ENCODE measurements at places on chromosomes 3 and 15. TPM values are rescaled to one million over a fixed set of nuclear protein-coding genes. Genes with fewer than 3 reads are reported as not detected.

- peak; percentile 58 for DNase-seq
- no peak overlapping the region for H3K4me3 ChIP-seq
- no peak overlapping the region for H3K27ac ChIP-seq
- H3K4me1 ChIP-seq, result peaks cover 10% of the 10 kb centered on the region
- H3K27me3 ChIP-seq, result peaks cover 2% of the 10 kb centered on the region
- H3K36me3 ChIP-seq, result no peaks in the 10 kb centered on the region
Observed at GRCh38 chr15:69490356-69491037, 37.9 kb downstream of the RPLP1 start.

DNA sequence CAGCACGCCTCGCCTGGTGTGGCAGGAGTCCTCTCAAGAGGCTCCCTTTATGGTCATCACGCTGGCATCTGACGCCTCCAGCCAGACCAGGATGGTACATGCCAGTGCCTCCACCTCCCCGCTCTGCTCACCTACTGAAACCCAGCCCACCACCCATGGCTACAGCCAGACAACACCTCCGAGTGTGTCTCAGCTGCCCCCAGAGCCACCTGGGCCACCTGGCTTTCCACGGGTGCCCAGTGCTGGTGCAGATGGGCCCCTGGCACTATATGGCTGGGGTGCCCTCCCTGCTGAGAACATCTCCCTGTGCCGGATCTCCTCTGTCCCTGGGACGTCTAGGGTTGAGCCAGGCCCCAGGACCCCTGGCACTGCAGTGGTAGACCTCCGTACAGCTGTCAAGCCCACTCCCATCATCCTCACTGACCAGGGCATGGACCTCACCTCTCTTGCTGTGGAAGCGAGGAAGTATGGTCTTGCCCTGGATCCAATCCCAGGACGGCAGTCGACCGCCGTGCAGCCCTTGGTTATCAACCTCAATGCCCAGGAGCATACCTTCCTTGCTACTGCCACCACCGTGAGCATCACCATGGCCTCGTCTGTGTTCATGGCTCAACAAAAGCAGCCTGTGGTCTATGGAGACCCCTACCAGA is 19.9 kb upstream of the APEH start:
- no peak for DNase-seq
- no peak overlapping the region for H3K27ac ChIP-seq
- H3K4me1 ChIP-seq, result peaks cover 61% of the 10 kb centered on the region
- no peaks in the 10 kb centered on the region for H3K27me3 ChIP-seq
- H3K36me3 ChIP-seq, result no peaks in the 10 kb centered on the region
- H3K4me3 ChIP-seq, result no peak overlapping the region

DNA sequence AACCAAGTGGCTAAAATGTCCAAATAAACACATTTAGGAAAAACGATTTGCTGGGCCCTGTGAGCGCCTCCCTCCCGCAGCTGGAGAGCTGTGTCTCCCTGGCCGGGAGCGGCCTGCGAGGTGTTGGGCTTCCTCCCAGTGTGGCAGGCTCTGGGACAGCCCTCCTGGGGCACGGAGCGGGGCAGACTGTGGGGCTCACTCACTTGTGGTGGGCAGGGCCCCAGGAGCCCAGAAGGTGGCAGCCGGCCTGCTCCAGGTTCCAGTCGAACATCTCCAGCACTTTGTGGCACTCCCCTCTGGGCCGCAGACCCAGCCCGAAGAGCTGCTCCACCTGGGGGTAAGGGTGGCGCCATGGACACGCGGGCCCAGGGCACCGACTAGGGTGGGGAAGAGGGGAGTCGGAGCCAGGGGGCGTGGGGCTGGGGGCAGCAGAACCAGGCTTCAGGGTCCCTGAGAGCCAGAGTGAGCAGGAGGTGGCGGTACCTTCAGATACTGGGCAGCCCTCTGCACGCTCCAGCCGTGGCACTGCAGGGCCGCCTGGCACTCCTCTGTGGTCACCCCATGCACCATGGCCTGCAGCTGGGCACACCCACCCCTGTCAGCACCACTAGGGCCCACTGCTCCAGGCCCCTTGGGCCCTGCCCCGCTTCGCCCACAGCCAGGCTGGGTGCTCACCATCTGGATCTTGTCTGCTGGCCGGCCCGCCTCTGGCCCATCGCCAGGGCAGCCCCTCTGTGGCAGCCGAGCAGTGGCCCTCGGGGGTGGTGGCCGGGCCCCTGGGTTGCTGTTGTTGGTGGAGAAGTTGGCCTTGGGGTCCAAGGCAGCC is 41.5 kb downstream of the TNK2 start:
- H3K4me1 ChIP-seq, result peaks cover 40% of the 10 kb centered on the region
- H3K36me3 ChIP-seq, result peaks cover 74% of the 10 kb centered on the region
- H3K27ac ChIP-seq, result no peak overlapping the region
- no peak for DNase-seq

- H3K27me3 ChIP-seq, result peaks cover 13% of the 10 kb centered on the region
- DNase-seq, result no peak
- no peak overlapping the region for H3K4me3 ChIP-seq
Observed at GRCh38 chr15:101433396-101433795, 56.1 kb downstream of the PCSK6 start.

- no peak for DNase-seq
- no peaks in the 10 kb centered on the region for H3K36me3 ChIP-seq
- no peak overlapping the region for H3K4me3 ChIP-seq
- H3K27me3 ChIP-seq, result no peaks in the 10 kb centered on the region
- no peak overlapping the region for H3K27ac ChIP-seq
Observed at GRCh38 chr3:111506435-111506834, 35.6 kb upstream of the CD96 start.

DNA sequence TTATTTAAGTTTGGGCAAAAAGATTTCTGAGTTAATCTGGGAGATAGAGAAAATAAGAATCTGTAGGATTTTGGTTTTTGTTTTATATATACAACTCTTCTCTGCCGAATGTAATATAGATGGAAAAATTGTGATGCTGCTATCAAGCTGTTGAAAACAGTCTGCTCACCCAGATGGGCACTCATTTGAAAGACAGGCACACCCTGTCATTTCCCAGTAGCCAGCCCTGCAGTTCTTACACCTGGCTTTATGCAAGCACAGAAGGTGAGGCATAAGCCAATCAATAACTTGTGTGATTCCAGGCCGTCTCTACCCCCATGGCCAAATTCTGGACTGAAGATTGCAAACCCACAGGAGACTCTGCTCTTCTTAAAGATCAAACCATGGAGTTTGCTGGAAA is 27.1 kb upstream of the PTX3 start:
- H3K4me3 ChIP-seq, result no peak overlapping the region
- no peaks in the 10 kb centered on the region for H3K4me1 ChIP-seq
- no peak overlapping the region for H3K27ac ChIP-seq
- no peaks in the 10 kb centered on the region for H3K27me3 ChIP-seq

DNA sequence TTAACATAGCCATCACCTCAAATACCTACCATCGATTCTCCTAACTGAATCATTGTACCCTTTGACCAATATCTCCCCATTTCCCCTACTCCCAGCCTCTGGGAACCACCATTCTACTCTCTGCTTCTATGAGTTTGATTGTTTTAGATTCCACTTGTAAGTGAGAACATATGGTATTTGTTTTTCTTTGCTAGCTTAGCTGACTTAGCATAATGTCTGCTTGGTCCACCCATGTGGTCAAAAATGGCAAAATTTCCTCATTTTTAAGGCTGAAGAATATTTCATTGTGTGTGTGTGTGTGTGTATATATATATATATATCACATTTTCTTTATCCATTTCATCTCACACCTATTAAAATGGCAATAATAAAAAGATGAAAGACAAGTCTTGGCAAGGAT is 469.3 kb downstream of the FHIT start:
- H3K4me1 ChIP-seq, result no peaks in the 10 kb centered on the region
- H3K36me3 ChIP-seq, result no peaks in the 10 kb centered on the region
- H3K4me3 ChIP-seq, result no peak overlapping the region
- H3K27ac ChIP-seq, result no peak overlapping the region
- no peak for DNase-seq

DNA sequence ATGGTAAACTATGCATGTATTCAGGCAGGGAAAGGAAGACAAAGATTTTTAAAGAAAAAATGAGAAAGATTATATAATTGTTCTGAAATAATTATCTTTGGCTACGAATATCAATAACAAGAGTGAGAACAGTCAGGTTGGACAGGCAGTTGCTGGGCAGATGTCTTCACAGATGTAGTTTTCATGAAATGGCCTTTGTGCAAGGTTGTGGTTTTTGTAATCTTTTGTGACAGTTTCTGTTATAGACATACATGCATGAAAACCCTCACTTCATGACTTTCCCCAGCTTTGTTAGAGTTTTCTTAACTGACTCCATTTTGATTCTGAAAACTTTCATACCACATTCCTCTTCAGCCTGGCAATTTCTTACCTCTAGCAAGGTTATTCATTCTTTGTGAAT is 34.9 kb upstream of the SLC25A36 start:
- no peak overlapping the region for H3K4me3 ChIP-seq
- H3K27ac ChIP-seq, result no peak overlapping the region
- H3K27me3 ChIP-seq, result no peaks in the 10 kb centered on the region
- no peaks in the 10 kb centered on the region for H3K4me1 ChIP-seq
- no peak for DNase-seq
- no peaks in the 10 kb centered on the region for H3K36me3 ChIP-seq

- H3K4me3 ChIP-seq, result no peak overlapping the region
- no peaks in the 10 kb centered on the region for H3K27me3 ChIP-seq
- peak; percentile 21 for DNase-seq
Observed at GRCh38 chr3:187120326-187120725, 19.0 kb downstream of the RPL39L start.

GRCh38 chr3:149352556-149352955 is 19.1 kb upstream of the TM4SF18 start:
- no peaks in the 10 kb centered on the region for H3K36me3 ChIP-seq
- DNase-seq, result no peak
- H3K27me3 ChIP-seq, result no peaks in the 10 kb centered on the region

- peaks cover 14% of the 10 kb centered on the region for H3K36me3 ChIP-seq
- DNase-seq, result peak; percentile 91
- H3K4me3 ChIP-seq, result no peak overlapping the region
Observed at GRCh38 chr3:15268033-15268631, 62.1 kb downstream of the CAPN7 start.

DNA sequence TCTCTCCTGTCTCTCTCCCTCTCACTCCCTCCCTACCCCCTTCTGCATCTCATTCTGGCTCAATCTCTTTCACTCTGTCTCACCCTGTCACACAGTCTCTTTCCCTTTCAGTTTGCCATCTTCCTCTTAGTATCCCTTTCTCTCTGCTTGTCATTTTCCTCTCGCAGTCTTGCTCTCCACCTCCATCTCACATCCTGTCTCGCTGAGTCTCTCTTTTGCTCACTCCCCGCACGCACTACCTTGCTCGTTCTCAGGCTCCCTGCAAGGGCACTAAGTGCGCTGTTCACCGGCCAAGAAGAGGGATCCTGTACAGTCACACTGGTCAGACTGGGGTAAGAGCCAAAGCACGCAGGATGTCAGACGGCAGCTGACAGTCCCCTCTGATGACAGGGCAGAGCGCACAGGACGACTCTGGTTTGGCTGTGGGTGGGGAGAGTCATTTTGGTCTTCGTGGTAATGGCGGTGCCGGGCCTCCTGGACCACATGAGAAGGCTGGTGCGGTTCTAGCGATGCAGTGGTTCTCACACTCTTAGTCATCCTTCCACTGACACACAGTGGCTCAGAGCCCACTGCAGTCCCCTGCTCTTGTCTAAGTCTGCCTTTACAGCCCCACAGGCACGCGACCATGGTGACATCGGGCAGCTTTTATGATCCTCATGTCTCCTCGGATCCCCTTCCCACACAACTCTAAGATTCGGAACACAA is 356.8 kb downstream of the FOXP1 start:
- no peak overlapping the region for H3K27ac ChIP-seq
- no peaks in the 10 kb centered on the region for H3K36me3 ChIP-seq
- H3K27me3 ChIP-seq, result no peaks in the 10 kb centered on the region
- no peak overlapping the region for H3K4me3 ChIP-seq
- no peak for DNase-seq

DNA sequence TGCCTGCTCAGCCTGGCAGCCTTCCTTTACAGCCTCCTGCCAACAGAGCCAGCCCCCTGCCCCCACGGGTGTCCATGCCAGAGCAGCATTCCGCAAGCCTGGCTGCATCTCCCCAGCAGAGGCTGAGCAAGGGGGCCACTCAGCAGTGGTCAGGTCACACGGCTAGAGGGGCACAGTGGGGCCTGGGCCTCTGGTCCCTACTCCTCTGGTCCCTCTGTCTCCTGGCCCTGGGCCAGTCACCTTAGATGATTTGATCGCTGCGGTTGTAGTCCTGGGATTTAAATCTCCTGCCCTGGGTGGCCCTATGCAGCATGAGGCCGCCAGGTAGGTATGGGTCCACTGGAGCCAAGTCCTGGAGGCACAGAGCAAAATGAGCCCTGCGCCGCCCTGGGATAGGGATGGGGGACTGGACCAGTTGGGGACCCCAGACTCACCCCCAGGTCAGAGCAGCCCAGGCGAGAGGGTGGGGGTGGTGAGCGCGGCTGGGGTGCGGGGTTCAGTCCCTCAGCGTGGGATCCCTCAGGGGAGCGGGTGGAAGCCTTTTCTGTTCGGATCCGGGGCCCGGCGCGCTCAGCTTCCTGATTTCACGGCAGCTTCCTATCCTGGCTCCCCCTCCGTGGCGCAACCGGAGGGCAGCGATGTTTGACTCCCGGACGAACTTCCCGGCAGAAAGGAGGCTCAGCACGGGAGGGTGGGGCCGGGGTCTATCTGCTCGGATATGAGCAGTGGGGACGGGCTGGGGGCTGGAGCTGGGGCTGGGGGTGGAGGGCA is at the start of gene ZBTB47:
TSS of gene ZBTB47 (plus strand) at position 138 of the 771 bp plus-strand sequence. CDS start 4,659 bp downstream, outside the sequence.
- no peaks in the 10 kb centered on the region for H3K27me3 ChIP-seq
- DNase-seq, result peak; percentile 50
- H3K4me3 ChIP-seq, result peak within 1 kb of the TSS; percentile 84
- H3K27ac ChIP-seq, result peak within 1 kb of the TSS; percentile 89

DNA sequence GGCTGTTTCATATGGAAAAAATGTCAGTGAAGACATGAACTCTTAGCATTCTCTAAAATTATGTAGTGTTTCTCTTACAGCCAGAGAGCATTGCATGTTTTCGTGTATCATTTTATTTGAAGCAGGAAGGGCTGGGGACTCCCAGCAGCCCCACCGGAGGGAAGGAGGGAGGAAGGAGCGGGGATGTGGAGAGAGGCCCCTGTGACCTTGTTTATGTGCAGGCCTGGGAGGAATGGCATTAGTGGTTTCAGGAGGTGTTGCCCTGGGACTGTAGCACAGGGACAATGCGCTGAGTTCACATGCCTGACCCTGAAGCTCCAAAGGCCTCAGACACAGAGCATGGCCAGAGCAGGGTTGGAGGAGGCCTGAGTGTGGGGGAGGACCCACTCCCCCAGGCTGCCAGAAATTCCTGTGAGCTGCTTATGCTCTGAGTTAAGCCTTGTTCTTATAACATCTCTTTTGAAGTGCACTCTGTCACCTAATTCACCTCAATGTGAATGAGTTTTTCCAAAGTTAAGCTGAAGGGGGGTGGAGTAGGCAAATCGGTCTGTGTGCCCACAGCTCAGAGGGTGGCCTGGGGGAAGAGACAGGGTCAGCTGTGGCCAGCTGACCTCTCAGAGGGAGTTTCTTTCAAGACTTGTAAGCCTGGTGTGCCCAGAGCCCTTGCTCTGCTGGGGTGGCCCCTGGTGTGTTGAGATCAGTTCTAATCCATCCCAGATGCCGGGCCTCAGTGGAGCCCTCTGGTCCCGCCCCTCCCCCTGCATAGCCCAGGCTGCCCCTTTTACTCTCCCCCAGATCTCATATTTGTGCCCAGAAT is 3.9 kb upstream of the RNU6-1 start:
- DNase-seq, result peak; percentile 67
- no peaks in the 10 kb centered on the region for H3K36me3 ChIP-seq
- H3K27me3 ChIP-seq, result no peaks in the 10 kb centered on the region

Gene SPINK8
- not detected for total RNA-seq

Gene HTR3E
- not detected for total RNA-seq

Gene ERICH6
- 0.09 TPM for total RNA-seq

Gene PIK3CA
- total RNA-seq, result 27.5 TPM

Gene SHF
- 8.6 TPM for total RNA-seq

Gene LRRC15
- 1.7 TPM for total RNA-seq
